ENCODE measurements at places on chromosomes 3 and 15. TPM values are rescaled to one million over a fixed set of nuclear protein-coding genes. Genes with fewer than 3 reads are reported as not detected.
A peak's percentile ranks its signal among the peaks of the same experiment; 100 is the strongest.

- DNase-seq, result no peak
Measured at GRCh38 chr15:82843566-82843965, 34.1 kb downstream of the WHAMM start.

The CTXN2 gene
- total RNA-seq, result not detected

GRCh38 chr3:142705198-142705597 is 18.6 kb upstream of the TRPC1 start:
- DNase-seq, result peak; percentile 64

The ACTC1 gene
- 4.5 TPM for total RNA-seq

- no peak for DNase-seq
Measured at GRCh38 chr15:77575203-77575934, 57.3 kb downstream of the LINGO1 start.

- DNase-seq, result no peak
Measured at GRCh38 chr3:149792452-149793270, at the start of gene ANKUB1. TSS of gene ANKUB1 (minus strand) at chr3:149792554. CDS start at chr3:149792366, 188 bp downstream.

DNA sequence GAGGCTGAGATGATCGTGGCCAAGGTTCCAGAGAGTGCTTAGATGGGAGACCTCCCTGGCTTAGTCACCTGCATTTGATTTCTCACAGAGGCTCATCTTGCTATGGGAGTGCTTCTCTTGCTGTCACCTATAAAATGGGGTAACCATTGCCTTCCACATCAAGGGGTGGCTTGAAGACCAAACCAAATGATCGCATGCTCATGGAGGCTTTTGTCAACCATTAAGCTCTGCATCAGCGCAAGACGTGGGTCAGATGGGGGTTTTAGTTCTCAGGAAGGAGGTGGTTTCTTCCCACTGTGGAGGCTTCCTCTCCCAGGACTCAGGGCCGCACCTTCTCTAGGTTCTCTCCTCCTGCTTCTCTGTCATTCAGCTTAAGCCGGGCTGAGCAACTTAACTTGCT is 27.4 kb upstream of the NOX5 start:
- no peak for DNase-seq

The MUC13 gene
- 0.50 TPM for total RNA-seq

- DNase-seq, result no peak
Measured at GRCh38 chr15:81480645-81481053, 106.6 kb upstream of the TMC3 start.

GRCh38 chr3:24100696-24101402 is 155.8 kb downstream of the NR1D2 start:
- no peak for DNase-seq

- DNase-seq, result no peak
Measured at GRCh38 chr3:46930166-46930944, 46.2 kb downstream of the CCDC12 start.

DNA sequence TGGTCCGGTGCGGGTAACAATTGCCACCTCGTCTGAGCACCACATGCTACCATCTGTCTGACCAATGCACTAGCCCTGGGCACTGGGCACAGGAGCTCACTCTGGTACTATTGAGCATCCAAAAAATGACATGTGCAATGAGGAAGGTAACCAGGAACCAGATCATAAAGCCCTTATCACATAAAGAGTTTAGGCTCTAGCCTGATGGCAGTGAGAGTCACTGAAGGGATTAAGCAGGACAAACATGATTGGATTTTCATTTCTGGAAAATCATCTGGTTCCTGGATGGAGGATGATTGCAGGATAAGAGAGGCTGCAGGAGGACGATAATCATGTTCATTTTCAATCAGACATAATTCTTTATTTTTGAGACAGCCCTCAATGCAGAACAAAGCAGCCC is 12.4 kb downstream of the NDUFB4 start:
- no peak for DNase-seq

DNA sequence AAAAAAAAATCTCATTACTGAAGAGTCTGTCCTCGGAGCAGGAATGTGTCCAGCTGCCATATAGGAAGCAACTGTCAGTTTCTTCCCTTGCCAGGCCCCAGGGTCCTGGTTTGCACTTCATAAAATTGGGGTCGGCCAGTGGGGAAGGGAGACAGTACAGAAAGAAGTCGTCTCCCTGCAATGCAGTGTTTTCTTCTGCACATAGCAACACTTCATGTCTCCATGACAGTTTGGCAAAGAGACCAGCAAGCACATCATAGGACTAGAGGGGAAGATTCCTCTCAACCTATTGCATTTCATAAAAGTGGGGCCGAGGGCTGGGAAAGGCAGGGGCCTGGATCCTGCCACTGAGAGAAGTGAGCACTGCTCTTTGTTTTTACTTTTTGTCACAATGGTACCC is 138.2 kb upstream of the HACD2 start:
- peak; percentile 14 for DNase-seq

DNA sequence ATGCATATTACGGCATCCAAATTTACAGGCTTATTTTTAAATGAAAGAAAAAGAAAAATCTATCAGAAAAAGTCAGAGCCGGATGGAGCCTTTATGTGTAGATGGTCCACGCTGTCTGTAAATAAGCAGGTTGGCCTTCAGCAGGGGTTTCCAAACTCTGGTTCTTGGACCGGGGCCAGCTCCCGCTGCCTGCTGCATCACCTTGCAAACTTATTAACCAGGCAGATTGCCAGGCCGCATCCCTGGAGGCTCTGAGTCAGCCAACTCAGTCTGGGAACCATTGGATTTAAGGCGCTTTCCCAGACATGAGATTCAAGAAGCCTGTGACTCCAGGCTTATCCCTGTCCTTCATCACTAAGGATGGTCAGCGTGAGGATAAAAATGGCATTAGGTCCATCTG is 212.4 kb downstream of the OPA1 start:
- DNase-seq, result no peak

- no peak for DNase-seq
Measured at GRCh38 chr3:106399761-106400160, 530.9 kb upstream of the CBLB start.

DNA sequence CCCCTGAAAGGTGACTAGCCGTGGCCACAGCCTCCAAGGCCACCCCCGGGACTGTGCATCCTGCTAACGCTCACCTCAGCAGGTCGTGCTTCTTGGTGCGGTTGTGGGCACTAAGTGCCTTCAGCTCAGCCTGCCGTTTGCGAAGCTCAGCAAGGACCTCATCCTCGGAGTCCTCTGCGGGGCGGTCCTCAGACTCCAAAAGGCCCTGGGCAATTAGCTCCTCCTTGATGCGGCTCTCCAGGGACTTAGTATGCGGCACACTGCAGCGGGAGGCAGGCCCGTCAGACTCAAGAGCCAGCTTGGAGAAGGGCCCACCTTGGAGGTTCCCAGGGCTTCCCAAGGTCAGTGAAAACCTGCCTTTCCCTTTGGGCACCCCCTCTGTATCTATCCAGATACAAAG is 8.3 kb downstream of the TADA3 start:
- DNase-seq, result no peak

- no peak for DNase-seq
Measured at GRCh38 chr15:80247320-80247719, 4.7 kb downstream of the CTXND1 start.

The DUOX1 gene
- total RNA-seq, result 198 TPM
